ENCODE measurements at places on chromosomes 4 and X.

- no peak for DNase-seq
Observed at GRCh38 chrX:154376774-154377173, 2.3 kb upstream of the EMD start.

GRCh38 chrX:104108955-104109354 is 3.4 kb upstream of the ZCCHC18 start:
- DNase-seq: no peak

GRCh38 chr4:106355193-106355592 is 13.4 kb downstream of the GIMD1 start:
- DNase-seq: no peak

GRCh38 chr4:33116871-33117270 is 2396.7 kb downstream of the PCDH7 start:
- no peak for DNase-seq

DNA sequence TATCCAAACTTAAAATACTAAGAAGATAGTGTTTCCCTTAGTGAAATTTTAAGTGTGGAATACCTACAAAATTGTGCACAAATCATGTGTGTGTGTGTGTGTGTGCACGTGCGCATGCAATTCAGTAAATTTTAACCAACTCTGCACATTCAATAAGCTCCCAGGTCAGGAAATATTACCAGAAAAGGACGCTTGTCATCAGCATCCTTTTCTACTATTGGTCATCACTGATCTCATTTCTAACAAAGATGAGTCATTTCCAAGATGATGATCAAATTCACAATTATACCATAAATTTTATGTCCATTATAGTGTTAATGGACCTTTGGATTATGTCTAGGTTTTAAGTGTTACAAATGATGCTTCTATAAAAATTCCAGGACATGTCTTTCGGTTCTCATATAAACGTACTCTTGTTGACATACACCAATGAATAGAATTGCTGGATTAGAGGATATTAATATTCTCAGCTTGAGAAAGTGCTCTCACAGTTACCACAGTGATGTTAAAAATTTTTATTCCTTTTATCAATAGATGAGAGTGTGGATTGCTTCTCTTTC is 560.9 kb upstream of the AGA start:
- DNase-seq: no peak

DNA sequence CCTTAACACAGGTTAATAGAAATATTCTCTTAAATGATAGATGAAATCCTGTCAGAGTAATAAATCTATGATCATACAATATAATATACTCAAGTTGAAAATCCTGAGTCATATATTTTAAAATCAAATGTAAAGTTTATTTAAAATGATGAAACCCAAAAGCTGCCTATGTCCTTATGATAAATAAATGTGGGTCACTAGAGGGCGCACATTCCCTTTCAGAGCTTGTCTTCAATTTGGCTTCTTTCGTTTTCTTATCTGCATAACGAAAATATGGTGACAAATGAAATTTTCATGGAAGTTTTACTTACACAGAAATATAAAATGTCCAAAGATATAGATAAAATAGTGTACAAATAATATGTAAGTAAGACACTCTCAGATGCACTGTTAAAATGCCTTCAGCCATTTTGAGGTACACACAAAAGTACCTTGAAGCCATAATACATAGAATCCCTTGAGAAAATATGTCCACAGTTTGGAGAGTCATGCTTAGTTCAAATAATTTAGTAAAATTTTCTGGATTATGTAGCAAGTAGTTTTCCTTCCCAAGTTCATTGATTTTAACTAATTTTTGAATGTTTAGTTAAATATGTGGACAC is 680.4 kb downstream of the DMD start:
- DNase-seq: no peak

- no peak for DNase-seq
Observed at GRCh38 chr4:139144911-139145551, 32.0 kb downstream of the ELF2 start.

DNA sequence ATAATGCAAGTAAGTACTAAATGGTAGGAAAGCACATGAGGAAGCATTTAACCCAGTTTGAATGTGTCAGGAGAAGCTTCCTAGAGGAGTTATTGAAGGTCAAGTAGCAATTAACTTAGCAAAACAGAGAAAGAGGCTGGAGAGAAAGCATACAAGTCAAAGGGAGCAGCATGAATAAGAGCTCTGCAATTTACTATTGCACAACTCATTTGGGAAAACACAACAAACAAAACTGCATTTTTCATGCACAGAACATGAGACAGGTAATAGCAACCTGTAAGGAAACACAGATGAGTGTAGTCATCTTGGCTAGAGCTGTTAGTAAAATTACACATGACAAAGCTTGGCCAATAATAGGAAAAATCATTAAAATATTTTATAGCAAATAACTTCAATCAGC is 538.1 kb downstream of the PPP4R3C start:
- DNase-seq: no peak

- no peak for DNase-seq
Observed at GRCh38 chr4:174494726-174495125, 27.6 kb downstream of the HPGD start.

GRCh38 chr4:156654410-156654809 is 317.2 kb downstream of the PDGFC start:
- no peak for DNase-seq

DNA sequence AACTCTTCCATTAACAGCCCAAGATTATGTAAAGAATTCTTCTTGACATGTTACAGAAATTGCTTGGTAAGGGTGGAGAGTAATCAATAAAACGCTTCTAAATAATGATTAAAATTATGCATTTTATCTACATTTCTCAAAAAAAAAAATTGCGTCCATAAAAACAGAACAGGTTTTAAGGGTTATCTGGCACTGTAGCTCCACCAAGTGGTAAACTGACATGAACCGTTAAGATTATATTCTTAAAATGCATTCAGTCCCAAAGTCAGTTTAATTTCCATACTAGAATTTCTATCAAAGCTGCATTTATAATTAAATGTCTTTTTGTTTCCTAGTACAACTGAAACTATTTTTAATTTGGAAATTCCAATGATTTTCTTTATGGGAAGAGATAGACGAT is 214.0 kb upstream of the UGT8 start:
- DNase-seq: no peak

GRCh38 chr4:4521731-4522130 is 20.1 kb downstream of the STX18 start:
- DNase-seq: no peak

DNA sequence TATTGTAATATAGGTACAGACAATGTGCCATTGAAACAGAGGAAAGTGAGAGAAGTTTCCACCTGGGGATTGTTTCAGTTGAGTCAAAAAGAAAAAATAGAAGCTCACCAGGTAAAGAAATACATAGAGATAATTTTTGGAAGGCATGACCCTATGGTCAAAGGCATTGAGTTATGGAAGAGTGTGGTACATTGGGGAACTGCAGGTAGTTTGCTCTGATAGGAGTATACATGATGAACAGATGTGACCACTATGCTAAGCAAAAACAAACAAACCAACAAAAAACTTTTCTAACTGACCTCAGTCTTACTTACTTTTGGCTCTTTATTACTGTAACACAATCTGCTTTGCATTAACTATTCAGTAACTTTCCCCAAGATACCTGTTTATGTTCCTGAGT is 85.9 kb downstream of the UGT8 start:
- no peak for DNase-seq

DNA sequence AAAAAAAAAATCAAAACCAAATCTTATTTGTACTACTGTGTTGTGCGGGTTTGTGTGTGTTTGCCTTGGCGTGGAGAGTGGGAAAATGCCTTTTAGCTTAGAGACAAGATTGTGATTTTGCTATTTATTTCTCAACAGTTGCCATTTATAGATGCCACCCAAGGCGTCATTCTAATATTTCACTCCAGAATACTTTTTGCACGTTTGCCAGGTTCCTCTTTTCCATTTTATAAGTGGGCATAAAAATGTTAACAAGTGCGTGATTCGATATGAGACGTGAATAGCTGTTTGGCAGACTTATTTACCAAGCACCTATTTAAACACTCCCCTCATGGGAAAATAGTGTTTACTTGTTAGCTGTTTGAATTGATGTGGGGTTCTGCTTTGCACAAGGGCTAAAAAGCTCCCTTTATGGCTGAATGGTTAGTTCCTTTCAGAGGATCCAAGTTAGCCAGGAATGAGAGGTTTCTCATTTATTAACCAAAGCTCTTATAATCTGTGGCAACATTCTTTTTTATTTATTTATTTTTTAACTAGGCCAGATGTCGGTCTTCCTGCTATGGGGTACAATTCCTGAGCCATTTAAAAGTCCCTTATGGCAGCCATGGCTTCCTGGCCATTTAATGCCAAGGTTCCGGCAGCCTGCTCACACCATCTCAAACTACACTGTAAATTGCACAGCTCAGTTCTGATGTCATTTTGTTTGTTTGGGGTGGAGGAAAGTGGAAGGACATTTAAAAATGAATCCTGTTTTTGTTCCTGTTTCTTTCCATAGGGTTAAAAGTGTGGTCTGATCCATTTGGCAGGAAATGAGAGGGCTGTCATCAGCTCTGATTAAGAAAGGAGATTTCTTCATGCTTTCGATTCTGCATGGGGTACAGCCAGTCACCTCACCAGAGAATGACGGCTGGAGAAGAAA is 14.6 kb downstream of the SMIM20 start:
- DNase-seq: no peak

GRCh38 chrX:105745863-105746262 is 76.5 kb upstream of the NRK start:
- DNase-seq: no peak

- no peak for DNase-seq
Observed at GRCh38 chrX:57406149-57406548, 119.6 kb downstream of the FAAH2 start.

DNA sequence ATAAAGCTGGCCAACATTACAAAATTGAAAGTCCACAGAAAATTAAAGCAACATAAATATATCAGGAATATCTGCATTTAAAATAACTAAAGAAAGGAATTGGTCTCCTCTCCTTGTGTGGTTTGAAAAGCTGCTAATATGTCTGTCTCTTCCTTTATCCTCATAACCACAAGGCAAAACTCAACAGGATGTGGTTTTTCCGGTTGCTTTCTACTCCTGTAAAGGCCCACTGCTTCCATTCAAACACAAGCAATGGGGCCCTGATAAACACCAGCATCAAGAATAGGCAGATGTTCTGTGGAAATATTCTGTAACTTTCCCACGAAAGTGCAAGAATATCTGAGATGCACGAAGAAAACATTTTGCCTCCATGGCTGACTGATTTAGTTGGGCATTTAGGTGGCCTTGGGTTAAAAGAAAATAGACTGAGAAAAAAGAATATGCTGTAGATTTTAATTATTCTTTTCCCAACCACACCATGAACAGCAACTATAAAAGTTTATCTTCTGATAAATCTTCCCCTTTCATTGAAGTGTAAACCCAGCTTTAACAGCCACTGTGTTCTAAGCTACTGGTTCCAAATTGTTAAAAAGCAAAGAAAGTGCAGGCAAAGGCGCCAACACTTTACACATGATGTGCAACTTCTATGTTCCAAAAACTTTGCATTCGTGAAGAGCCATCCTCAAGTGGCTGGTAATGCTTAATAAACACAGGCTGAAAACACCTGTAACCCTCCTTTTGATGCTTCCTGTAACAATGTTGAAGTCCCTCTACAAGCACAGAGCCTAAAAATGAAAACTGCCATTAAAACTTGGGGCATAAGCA is 50.5 kb upstream of the NDST3 start:
- no peak for DNase-seq
